ENCODE measurements at places on chromosomes 16 and 17.
A peak's percentile ranks its signal among the peaks of the same experiment; 100 is the strongest.

DNA sequence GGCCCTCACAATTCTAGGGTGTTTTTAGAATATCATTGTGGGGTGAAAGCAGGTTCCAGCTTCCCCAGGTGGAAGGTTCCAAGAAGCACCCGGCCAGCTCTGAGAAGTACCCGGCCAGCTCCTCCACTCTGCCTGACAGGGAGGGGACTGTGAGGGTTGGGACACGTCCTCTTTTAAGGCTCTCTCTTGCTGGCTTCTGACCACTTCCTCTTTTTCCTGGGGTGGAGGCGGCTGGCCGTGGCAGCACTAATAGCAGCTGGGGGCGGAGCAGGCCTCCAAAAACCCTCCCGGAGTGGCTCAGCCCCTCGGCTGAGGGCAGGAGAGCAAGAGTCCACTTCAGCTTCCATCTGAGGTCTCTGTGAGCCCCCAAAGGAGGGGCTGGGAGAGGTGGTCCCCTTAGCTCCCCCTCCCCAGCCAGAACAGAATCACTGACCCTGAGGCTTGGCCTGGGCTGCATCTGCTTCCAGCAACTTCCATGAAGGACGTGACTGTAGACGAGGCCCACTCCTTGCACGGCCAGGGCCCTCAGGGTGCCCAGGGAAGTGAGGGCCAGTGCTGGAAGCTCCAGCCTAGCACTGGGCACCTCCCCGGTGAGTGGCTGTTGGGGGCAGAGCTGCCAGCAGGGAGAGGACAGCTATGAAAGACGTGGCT lies 26.7 kb upstream of the PLCG2 start:
- DNase-seq, result no peak

DNA sequence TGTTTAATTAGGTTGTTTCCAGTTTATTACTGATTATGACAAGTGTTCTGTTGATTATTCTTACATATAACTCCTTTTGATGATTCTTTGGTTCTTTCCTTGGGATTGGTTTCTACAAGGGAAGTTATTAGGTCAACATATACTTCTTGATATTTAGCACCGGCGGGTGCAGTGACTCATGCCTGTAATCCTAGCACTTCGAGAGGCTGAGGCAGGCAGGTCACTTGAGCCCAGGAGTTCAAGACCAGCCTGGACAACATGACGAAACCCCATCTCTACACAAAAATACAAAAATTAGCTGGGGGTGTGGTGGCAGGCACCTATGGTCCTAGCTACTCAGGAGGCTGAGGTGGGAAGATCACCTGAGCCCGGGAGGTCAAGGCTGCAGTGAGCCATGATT lies 120.2 kb upstream of the HAS3 start:
- DNase-seq, result no peak

- peak; percentile 6 for DNase-seq
Measured at GRCh38 chr16:49345829-49346228, 27.8 kb upstream of the C16orf78 start.

GRCh38 chr17:55708175-55708974 lies 14.3 kb downstream of the TMEM100 start:
- DNase-seq, result no peak

DNA sequence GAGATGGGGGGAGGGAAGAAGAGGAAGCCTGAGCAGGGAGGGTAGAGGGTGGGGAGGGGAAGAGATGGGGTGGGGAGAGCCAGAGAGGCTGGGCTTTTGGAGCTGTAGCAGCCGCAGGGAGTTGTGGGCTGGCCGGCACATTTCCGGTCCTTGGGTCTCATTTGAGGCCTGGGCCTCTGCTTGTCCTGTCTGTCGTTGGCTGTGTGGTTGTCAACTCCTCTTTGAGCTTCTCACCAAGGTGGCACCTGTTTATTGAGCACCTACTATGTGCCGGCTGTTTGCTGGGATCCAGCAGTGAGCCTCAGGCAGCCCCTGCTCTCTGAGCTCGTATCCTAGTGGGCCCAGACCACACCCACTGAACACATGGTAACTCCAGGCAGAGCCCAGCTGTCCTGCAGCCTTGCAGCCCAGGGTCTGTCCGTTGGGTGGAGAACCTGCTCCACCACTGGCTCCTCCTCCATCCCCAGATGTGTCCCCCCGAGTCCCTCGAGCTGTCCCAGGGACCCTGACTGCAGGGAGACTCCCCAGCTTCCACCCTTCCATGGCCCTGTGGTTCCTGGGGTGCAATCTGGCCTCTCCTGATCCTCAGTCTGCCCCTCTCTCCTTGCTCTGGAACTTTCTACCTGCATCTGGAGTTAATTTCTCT lies 164.9 kb downstream of the IRF8 start:
- no peak for DNase-seq

GRCh38 chr16:69107316-69107962 lies 2.0 kb downstream of the HAS3 start:
- DNase-seq, result no peak

DNA sequence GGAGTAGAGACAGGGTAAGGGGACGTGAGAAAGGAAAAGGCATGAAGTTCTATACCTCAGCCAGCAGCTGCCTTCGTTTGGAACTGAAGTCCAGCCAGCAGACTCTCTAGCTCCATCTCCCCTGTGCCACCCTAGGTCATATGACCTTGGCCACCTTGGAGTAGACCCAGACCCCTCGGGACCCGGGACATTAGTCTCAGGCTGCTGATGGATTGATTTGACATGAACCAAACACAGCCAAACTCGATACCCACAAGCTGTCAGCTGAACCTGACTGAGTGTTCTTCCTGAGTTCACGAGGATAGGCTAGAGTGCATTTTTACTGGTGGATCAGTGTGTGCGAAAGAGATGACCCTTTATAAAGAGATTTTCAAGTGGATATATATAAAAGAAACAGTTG lies 68.5 kb downstream of the YPEL2 start:
- no peak for DNase-seq

- no peak for DNase-seq
Measured at GRCh38 chr17:67712375-67712774, 5.4 kb upstream of the NOL11 start.

- DNase-seq, result no peak
Measured at GRCh38 chr17:3921006-3921405, 4.7 kb upstream of the P2RX1 start.

- DNase-seq, result no peak
Measured at GRCh38 chr17:71656964-71657858, 463.6 kb upstream of the SOX9 start.

DNA sequence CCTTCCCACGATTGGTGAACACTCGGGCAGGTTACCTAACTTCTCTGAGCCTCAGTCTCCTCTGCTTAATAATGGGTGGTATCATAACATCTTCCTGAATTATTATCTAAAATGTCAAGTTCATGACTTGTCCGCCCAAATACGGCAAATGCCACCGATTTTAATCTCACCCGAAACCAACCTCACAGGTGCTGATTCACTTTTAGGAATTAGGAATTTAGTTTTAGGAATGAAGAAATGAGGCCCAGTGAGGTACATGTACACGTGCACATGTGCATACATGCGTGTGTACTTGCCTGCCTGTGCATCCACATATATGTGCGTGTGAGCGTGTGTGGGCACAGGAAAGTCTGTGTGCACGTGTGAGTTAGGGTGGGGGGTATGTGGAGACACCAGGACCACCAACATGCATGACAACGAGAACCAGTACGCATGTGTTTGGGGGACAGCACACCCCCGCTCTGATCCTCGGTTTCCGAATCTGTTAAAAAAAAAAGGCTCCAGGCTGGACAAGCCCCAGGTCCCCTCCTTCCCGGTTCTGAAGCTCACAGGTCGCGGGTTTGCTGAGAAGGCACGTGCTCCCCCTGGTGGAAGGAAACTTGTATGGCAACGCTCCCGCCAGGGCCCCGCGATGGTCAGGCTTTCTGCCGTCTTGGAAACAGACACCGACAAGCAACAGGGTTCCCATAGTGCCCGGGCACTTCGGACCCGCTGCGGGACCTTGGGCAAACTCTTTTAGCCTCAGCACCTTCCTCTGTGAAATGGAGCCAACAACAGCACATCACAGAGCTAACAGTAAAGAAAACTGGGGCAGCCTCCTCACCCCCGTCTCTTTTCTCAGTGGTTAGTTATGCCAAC lies 219.2 kb downstream of the RBFOX3 start:
- peak; percentile 77 for DNase-seq

DNA sequence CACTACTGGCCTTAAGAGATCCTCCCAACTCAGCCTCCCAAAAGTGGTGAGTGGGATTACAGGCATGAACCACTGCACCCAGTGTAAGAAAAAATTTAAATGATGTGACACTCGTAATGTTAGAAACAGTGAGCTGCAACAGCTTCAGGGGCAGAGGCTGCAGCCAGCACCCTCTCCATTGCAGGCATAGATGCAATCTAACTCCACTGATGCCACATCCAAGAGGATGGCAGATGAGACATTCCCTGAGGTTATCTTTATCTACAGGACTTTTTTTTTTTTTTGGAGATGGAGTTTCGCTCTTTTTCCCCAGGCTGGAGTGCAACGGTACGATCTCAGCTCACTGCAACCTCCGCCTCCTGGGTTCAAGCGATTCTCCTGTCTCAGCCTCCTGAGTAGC lies 19.9 kb downstream of the ZCCHC14 start:
- DNase-seq, result no peak

Measured in stimulated activated CD4-positive, alpha-beta T cell treated with anti-CD3 and anti-CD28 coated beads, Interleukin-2, amount 100 ng/mL, for 24 hours (primary cell).